ENCODE measurements at places on chromosomes 6 and 20.

DNA sequence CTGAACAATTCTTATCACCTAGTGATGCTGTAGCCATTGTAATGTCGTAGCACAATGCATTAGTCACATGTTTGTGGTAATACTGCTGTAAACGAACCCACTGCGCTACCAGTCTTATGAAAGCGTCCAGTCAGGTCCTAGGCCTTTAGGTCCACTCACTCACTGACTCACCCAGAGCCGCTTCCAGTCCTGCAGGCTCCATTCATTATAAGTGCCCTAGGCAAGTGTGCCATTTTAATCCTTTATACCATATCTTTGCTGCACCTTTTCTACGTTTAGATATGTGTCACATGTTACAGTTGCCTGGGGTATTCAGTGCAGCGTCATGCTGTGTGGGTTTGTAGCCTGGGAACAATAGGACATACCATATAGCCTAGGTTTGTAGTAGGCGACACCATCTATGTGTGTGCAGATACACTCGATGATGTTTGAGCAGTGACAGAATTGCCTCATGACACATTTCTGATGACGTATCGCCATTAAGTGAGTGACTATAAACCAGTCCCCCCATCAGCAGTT, 15.4 kb downstream of the IGF2R start:
- DNase-seq = no peak

GRCh38 chr6:89260310-89260709, 43.2 kb upstream of the GABRR1 start:
- DNase-seq = no peak

DNA sequence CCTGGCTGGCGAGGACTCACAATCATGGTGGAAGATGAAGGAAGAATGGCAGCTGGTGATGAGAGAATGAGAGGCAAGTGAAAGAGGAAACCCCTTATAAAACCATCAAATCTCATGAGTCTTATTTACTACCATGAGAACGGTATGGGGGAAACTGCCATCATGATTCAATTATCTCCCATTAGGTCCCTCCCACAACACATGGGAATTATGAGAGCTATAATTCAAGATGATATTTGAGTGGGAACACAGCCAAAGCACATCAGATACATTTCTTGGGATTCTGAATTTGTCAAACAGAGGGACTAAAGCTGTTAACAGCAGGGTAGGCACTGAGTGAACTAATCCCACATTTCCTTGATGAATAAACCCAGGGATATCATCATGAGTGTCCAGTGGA, 116.2 kb upstream of the PLCB4 start:
- DNase-seq = no peak

GRCh38 chr20:44582311-44583025, at the start of gene PKIG:
Gene PKIG, plus strand, starts transcription at chr20:44582579. Its CDS starts 31,978 bp downstream, at chr20:44614557.
- DNase-seq = peak; percentile 21

- DNase-seq = no peak
Observed at GRCh38 chr20:41061155-41061554, 32.5 kb downstream of the TOP1 start.

- no peak for DNase-seq
Observed at GRCh38 chr6:137006056-137006455, 38.7 kb downstream of the IL20RA start.

Measured in HAP-1 (cell line).